DMS 273 treated with DMSO at 0.1 percent for 48 hours (cell line): ENCODE measurements at places on chromosomes 7 and 10.

DNA sequence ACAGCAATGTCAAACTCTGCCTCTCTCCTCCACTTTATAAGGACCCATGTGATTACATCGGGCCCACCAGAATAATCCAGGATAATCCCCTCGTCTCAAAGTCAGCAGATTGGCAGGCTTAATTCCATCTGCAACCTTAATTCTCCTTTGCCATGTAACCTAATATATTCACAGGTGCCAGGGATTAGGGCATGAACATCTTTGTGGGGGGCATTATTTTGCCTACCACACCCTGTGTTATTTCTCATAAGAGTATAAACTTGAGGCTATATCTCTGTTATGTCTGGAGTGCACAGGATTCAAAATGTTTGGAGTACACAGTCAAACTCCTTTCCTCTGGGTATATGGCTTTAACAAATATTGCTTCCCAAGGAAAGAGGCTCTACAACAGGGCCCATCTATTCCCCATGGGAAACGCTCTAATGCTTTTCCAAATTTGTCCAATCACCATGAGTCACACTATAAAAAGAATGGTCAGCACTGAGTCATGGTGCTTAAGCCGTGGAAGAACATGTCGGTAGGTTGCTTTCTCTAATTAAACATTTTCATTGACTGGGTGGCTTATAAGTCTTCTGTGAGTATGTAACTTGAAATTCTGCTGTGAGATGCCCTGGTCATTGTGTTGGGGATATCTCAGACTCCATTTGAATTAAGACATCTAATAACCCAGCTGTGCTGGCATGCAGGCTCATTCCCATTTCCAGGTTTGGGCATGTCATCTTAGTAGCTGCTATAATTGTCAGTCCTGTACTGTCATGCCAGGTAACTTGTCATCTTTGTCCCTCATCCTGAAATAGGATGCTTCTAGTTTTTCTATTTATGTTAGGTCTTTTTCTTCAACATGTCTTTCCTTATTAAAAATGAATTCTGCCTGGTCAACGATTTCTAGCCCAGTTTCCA lies 11.5 kb upstream of the AKR1B10 start:
- DNase-seq, result no peak

GRCh38 chr10:124719213-124719851 lies 24.8 kb downstream of the FAM53B start:
- no peak for DNase-seq

GRCh38 chr10:69425511-69426298 lies 9.0 kb upstream of the TACR2 start:
- DNase-seq, result no peak

DNA sequence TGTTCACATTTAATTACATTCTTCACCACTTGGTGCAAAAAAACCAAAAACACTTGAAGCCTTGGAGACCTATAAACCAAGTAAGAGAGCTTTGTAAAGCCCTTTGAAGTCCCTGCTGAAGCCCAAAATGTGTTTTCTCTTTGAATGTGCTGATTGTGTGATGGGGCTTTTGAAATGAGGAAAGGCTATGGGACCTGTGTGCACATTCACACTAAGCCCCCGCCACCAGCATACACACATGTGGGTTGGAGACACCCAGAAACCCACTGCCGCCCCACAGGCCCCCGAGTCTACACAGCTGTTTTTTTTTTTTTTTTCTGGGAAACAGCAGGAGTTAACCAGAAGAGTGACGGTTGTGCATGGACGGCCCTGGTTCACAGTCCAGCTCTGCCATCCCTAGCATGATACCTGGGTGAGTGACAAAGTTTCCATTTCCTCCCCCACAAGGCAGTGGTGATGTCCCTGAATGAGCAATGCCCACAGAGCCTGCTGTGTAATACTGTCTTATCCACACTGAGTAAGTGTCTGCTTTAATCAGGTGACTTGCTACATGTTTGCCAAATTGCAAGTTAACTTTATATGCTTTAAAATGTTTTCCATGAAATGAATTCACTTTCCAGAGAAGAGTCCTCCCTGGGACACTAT lies 154.6 kb upstream of the GDF10 start:
- DNase-seq, result no peak

- no peak for DNase-seq
Observed at GRCh38 chr7:16579216-16579615, 52.6 kb downstream of the LRRC72 start.

- peak; percentile 40 for DNase-seq
Observed at GRCh38 chr7:98617051-98617959, at the start of gene NPTX2. Gene NPTX2, plus strand, starts transcription at chr7:98617285. Its CDS starts 177 bp downstream, at chr7:98617462.

- DNase-seq, result no peak
Observed at GRCh38 chr10:58942724-58943123, 233.7 kb upstream of the PHYHIPL start.

DNA sequence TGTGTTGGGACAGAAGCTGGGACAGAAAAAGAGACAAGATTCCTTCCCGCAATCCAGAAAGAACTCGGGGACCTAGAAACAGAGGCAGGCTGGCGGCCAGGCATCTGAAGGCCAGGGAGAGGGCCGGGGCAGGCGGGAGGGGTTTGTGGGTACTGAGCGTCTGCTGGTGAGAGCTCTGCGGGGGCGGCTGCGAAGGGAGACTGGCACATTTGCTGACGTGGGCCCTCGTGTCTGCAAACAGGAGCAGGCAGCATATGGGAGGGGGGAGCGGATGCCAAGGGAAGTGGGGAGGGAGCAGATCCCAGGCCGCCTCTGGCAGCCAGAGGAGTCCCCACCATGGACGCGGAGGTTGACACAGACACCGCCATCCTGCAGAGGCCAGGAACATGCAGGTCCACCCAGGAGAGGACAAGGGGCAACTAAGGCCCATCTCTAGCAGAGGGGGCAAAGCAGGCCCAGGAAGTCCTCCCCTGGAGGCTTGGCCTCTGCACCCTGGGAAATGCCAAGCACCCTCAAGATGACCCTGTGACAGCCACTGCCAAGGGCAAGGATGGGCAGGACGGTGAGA lies 32.2 kb downstream of the KCNH2 start:
- DNase-seq, result peak; percentile 82

DNA sequence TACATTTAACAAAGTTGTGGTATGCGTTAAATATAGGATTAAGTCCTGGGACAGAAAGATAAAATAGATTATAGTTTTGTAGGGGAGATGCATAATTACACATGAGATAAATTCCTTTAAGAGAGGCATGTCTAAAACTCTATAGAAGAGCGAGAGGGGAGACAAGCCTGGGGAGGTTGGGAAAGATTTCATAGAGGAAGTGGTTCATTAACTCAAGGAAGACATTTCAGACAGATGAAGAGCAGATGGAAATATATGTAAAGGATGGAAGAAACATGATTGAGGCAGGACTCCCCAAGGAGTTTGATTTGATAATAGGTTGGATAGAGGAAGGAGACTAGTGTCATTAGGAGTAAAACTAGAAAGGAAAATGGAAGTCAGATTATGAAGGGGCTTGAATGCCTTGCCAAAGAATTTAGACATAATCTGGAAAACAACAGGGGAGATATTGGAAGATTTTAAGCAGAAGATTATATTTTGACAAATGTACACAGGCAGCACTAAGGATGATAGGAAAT lies 96.1 kb downstream of the PHTF2 start:
- no peak for DNase-seq

DNA sequence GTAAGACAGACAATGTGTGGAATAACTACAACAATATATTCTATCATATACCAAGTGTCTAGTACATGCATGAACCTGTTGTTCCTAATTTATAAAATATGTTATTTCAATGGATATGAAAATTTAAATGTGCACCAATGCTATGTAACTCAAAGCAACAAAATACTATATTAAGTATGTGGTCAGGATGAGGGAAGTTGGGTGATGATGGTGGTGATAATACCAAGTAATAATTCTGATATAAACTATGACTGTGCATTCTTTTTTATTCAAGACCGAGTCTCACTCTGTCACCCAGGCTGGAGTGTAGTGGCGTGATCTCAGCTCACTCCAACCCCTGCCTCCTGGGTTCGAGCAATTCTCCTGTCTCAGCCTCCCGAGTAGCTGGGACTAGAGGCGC lies 2.1 kb upstream of the FRA10AC1 start:
- DNase-seq, result no peak

DNA sequence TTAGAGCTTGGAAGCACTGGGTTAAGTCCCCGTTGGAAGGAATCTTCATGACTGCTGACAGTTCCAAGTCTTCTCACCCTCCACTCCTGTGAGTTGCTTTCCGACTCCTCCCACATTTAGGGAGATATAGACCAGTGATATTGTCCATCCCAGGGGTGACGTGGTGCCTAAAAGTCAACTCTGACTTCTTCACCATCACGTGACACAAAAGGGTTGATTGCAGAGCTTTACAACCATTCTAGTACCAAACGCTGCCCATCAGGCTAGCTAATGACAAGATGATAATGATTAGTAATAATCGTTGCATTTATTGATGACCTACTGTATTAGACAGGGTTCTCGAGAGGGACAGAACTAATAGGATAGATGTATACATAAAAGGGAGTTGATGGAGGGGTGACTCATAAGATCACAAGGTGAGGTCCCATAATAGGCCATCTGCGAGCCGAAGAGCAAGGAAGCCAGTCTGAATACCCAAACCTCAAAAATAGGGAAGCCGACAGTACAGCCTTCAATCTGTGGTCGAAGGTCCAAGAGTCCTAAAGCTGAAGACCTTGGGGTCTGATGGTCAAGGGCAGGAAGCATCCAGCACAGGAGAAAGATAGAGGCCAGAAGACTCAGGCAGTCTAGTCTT lies 85.3 kb upstream of the CARD11 start:
- no peak for DNase-seq

DNA sequence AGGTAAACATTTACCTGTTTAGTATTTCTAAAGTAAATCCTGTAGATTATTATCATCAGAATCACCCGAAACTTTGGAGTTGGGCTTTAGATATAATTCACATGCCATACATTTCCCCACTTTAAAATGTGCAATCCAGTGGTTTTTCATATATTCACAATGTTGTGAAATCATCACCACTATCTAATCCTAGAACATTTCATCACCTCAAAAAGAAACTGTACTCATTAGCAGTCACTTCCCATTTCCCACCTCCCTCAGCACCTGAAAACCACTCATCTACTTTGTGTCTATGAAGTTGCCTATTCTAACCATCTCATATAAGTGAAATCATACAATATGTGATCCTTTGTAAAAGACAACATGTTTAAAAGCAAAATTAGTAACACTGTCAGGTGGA lies 182.6 kb downstream of the FZD1 start:
- no peak for DNase-seq

- DNase-seq, result no peak
Observed at GRCh38 chr10:78516756-78517155, 483.1 kb downstream of the RPS24 start.

DNA sequence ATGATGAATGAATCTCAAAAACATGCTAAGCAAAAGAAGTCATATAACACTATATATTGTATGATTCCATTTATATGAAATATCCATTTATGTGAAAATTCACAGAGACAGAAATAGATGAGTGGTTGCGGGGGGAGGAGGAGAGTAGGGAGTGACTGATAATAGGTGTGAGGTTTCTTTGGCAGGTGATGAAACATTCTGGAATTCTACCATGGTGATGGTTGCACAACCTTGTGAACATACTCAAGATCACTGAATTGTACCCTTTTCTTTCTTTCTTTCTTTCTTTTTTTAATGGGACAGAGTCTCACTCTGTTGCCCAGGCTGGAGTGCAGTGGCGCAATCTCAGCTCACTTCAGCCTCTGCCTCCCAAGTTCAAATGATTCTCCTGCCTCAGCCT lies 10.7 kb downstream of the SVOPL start:
- no peak for DNase-seq

DNA sequence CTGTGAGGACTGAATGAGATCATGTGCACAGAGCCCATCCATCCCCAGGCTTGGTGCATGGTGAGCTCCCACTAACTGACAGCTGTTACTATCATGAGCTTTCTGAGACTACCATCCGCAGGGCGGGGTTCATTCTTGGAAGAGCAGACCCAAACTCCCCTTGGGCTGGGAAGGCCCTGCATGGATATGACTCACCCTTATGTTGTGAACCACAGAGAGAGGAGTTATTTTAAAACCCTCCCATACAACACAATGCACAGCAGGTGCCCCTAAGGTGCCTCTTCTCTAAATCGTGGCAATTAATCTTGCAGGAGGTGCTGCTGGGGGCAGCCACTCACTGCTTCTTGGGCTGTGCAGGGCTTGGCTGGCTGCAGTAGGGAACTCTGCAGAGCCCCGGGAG lies 219.1 kb downstream of the GFRA1 start:
- no peak for DNase-seq

- no peak for DNase-seq
Observed at GRCh38 chr10:60958892-60959601, 15.1 kb upstream of the RHOBTB1 start.

- DNase-seq, result no peak
Observed at GRCh38 chr7:274266-274665, 15.7 kb upstream of the FOXL3 start.

DNA sequence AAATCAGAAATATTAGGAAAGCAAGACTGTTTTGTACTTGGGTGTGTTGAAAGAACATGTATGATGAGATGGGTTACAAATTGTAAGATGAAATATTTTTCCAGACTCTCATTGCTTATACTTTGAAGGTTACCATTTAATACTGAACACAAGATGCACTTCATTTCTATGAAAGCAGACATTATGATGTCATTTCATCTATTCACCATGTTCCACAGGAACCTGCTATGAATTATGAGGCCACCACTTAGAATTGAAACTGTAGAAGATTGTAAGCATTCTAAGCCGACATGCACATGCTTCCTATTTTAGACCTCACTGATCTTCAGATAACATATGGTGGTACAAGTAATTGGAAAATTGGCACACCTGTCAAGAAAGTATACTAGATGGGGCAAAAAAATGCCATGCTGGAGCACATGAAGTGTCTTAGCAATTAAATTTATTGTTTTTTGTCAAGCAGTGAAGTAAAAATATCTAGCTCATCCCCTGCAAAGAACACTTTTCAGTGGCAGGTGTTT lies 195.0 kb downstream of the PHF14 start:
- peak; percentile 49 for DNase-seq

- DNase-seq, result no peak
Observed at GRCh38 chr7:26507108-26507987, 215.7 kb downstream of the SNX10 start.

- DNase-seq, result no peak
Observed at GRCh38 chr7:11188529-11189310, 215.0 kb downstream of the PHF14 start.
